Left cardiac atrium (tissue), 4 donors: ENCODE measurements at places on chromosomes 1 and 21. TPM values are rescaled to one million over a fixed set of nuclear protein-coding genes. Genes with fewer than 3 reads are reported as not detected.
A peak's percentile ranks its signal among the peaks of the same experiment; 100 is the strongest.

CALML6 gene
- 0.21 TPM for total RNA-seq

- no peak for DNase-seq
These were observed 24.8 kb upstream of the EDN2 start for GRCh38 chr1:41509270-41509671.

PTPN7 gene
- total RNA-seq = 1.9 TPM

DNA sequence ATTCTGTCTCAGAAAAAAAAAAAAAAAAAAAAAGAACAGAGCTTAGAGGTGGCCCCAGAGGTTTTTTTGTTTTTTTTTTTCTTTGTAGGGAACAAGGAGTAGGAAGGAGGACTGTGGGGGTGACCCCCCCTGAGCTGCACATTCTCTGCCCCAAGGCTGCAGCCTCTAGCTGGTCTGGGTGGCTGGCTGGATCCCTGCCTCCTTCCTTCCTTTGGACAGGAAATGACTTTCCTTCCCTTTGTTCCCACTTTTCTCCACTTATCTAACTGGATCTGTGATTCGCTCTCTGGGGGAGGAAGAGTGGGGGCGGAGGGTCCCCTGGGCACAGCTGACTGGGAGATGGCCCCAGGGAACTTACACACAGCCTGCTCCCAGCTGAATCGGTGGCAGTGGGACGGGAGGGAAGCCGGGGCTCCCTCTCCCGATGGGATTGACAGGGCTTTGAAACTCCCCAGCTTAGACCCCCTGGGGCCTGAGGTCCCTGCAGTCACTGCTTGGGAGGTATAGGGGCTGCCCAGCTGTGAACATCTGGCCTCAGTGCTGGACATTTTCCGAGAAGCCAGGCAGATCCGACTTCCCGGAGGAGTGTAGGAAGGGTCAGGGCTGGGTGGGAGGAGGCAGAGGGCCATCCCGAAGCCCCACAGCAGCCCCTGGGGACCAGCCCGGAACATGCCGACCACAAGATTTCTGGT is 2.1 kb downstream of the FBLIM1 start:
- peak; percentile 70 for DNase-seq
